ENCODE measurements at places on chromosomes 3 and 15.

DNA sequence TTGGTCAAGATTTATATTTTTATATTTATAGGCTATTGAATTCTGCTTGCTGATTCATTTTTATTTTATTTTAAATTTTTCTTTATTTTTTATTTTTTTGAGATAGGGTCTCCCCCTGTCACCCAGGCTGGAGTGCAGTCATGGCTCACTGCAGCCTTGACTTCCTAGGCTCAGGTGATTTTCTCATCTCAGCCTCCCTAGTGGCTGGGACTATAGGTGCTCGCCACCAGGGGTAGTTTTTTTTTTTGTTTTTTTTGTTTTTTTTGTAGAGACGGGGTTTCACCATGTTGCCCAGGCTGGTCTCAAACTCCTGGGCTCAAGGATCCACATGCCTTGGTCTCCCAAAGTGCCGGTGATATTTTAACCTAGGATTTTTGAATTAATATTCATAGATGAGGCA, 31.2 kb downstream of the NR2E3 start:
- DNase-seq, result no peak

GRCh38 chr15:72492733-72493132, 18.6 kb downstream of the ARIH1 start:
- DNase-seq, result no peak

DNA sequence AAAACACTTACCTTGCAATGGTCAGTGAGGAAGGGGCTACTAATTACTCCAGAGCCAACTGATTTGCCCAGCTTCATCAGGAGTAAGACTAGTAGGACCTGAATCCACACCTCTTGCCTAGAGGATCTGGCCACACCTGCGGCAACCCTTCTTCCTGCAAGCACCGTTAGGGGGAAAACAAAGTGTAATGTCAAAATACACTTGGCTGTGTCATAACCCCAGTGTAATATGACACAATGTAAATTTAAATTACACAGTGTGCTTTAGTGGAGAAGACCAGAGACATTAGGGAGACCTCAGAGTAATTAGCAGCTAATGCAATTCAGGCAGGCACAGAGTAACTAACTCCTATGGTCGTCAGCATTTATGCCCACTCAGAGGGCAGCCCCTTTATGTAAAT, 308.5 kb upstream of the ARRDC4 start:
- DNase-seq, result no peak

- no peak for DNase-seq
Measured at GRCh38 chr3:51044982-51045381, 340.1 kb upstream of the MANF start.

DNA sequence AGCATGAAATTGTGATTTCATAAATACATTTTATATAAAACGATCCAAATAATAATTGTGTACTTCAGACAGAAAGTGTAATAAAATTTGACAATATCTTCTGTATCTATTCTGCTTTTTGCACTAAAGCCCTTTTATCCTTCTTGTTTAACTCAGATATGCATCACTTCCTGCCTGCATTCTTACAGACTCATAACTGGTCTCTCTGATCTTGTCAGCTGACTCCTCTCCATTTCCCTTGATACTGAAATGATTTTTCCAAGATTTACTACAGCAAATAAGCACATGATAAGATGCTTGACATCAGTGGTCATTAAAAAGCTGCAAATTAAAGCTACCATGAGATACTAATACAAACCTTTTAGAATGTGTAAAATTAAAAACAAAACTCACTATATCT, 25.3 kb upstream of the SI start:
- peak; percentile 51 for DNase-seq

DNA sequence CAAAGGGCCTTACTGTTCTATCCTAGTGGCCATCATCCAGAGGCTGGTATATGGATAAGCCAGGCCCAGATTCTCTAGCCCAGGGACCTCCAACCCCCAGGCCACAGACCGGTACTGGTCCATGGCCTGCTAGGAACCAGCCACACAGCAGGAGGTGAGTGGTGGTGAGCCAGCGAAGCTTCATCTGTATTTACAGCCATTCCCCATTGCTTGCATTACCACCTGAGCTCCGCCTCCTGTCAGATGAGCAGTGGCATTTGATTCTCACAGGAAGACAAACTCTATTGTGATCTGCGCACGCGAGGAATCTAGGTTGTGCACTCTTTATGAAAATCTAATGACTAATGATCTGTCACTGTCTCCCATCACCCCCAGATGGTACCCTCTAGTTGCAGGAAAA, 30.1 kb upstream of the TPM1 start:
- no peak for DNase-seq

GRCh38 chr3:27458929-27459328, 25.3 kb downstream of the SLC4A7 start:
- DNase-seq, result no peak

- DNase-seq, result no peak
Measured at GRCh38 chr3:55491296-55491816, 4.2 kb upstream of the WNT5A start.
